Stimulated activated CD4-positive, alpha-beta T cell treated with anti-CD3 and anti-CD28 coated beads, Interleukin-4, amount 100 ng/mL, for 24 hours (primary cell): ENCODE measurements at places on chromosomes 16 and 17.

GRCh38 chr17:61395409-61395982, 4.1 kb upstream of the TBX2 start:
- DNase-seq: no peak

GRCh38 chr16:87666919-87667318, 64.6 kb downstream of the JPH3 start:
- DNase-seq: no peak

DNA sequence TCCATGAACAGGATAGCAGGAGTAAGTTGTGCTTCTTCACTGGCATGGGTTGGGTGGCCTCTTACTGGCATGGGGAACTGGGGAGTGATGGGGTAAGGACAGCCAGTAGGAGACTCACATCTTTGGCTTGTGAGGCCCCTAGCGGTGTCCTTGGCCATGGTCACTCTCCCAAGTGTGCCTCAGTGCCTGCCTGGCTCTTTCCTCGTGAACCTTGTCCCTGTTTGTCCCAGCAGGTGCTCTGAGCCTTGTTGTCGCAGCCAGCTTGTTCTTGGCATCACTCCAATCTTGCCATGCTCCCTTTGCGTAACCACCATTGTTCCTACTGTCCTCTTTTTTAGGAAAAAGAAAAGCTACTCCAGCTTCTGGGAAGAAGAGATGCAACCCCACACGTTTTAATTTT, 53.6 kb upstream of the SDK2 start:
- DNase-seq: no peak

GRCh38 chr16:24135624-24136565, 120.2 kb upstream of the CACNG3 start:
- no peak for DNase-seq
